ENCODE measurements at places on chromosomes 13 and 19. TPM values are rescaled to one million over a fixed set of nuclear protein-coding genes. Genes with fewer than 3 reads are reported as not detected.

The ZNF709 gene
- 37.6 TPM for total RNA-seq

The CLEC4G gene
- total RNA-seq, result 0.31 TPM

The NOTCH3 gene
- 12.6 TPM for total RNA-seq

The ALOX5AP gene
- total RNA-seq, result 2.5 TPM

The IL11 gene
- 0.16 TPM for total RNA-seq

The LNX2 gene
- 8.1 TPM for total RNA-seq

The SLC25A41 gene
- 1.6 TPM for total RNA-seq

The DACH1 gene
- 3.6 TPM for total RNA-seq

The SIAH3 gene
- 9.8 TPM for total RNA-seq

The CD79A gene
- not detected for total RNA-seq

The CD37 gene
- 1.1 TPM for total RNA-seq

The GPR183 gene
- 3.1 TPM for total RNA-seq

The CGB3 gene
- not detected for total RNA-seq

The ZSCAN5A gene
- total RNA-seq, result 4.8 TPM

The PLK5 gene
- not detected for total RNA-seq

The MED25 gene
- total RNA-seq, result 12.8 TPM

The SLC1A5 gene
- 3.3 TPM for total RNA-seq

The CGB8 gene
- total RNA-seq, result not detected

The MAP2K2 gene
- total RNA-seq, result 61.3 TPM

The KCTD12 gene
- total RNA-seq, result 170 TPM

The SMAD9 gene
- 20.1 TPM for total RNA-seq

The CYP4F12 gene
- total RNA-seq, result not detected

The C19orf44 gene
- total RNA-seq, result 2.8 TPM

The CYP2F1 gene
- not detected for total RNA-seq

The KLK4 gene
- not detected for total RNA-seq

The ZNF415 gene
- total RNA-seq, result 24.3 TPM

The CKM gene
- 1.2 TPM for total RNA-seq

The TRPC4 gene
- total RNA-seq, result 55.4 TPM
